Mucosa of gallbladder (tissue), 1 donor: ENCODE measurements at places on chromosomes 13 and 19. TPM values are rescaled to one million over a fixed set of nuclear protein-coding genes. Genes with fewer than 3 reads are reported as not detected.
A peak's percentile ranks its signal among the peaks of the same experiment; 100 is the strongest.

The FFAR3 gene
- 0.29 TPM for total RNA-seq

The KIR2DL3 gene
- total RNA-seq: not detected

The SIGLECL1 gene
- total RNA-seq: not detected

DNA sequence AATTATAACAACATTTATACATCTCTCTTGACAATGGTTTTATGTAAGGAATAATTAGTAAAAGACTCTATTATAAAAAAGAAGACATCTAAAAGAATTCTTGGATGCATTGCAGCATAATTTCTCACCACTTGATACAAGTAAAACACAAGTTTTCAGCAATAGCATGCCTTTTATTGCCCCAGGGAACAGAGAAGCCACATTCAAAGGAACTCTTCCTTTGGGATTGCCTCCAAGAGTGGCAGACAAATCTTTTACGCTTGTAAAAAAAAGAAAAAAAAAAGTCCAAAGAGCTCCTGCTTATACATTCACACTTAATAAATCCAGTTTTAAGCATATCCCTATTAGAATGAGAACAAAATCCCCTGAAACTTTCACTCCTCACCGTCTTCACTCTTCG, 2357.8 kb upstream of the PCDH20 start:
- no peak for DNase-seq

GRCh38 chr19:29510701-29511265, 15.0 kb upstream of the VSTM2B start:
- no peak for DNase-seq

GRCh38 chr13:113947311-113948033, 26.4 kb downstream of the C13orf46 start:
- peak; percentile 51 for DNase-seq

GRCh38 chr13:30033681-30034457, 183.5 kb upstream of the UBL3 start:
- no peak for DNase-seq

The KRTDAP gene
- not detected for total RNA-seq

DNA sequence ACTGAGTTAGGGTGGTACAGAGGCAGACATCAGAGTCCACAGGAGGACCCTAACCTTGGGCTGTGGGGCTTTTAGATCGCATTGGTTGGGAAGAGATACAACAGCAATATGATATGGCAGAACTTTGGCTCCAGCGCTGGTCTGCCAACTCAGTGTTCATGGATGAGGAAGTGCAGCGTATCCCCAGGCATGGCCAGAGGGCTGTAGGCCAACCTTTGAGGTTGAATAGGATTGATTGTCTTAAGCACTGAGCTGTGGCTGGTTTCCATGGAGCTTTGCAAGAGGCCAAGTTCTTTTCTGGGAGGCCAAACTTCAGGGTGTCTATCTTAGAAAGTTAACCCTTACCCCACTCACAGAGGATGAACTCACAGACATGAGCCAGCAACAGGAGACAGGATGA, 144.1 kb upstream of the TMTC4 start:
- DNase-seq: peak; percentile 22

- no peak for DNase-seq
These were observed 3.1 kb upstream of the ZNF471 start for GRCh38 chr19:56504581-56504980.

The LILRA1 gene
- total RNA-seq: 1.9 TPM

DNA sequence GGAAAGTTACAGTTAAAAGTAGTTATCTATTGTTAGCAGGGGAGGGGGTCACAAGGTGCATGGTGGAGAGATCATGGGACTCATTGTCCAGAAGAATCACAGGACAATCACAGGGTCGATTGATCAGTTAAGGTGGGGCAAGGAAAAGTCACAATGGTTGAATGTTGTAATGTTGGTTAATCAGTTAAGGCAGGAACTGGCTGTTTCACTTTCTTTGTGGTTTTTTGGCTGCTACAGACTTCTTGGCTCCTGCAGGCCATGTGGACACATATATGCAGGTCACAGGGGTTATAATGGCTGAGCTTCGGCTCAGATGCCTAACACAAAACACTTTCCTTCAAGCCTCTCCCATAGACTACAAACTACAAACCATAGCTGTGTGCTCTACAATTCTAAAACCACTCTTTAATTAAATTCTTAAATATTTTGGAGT, 6.9 kb upstream of the ZNF431 start:
- DNase-seq: no peak

GRCh38 chr19:2216361-2217225, 19.5 kb downstream of the PLEKHJ1 start:
- no peak for DNase-seq

DNA sequence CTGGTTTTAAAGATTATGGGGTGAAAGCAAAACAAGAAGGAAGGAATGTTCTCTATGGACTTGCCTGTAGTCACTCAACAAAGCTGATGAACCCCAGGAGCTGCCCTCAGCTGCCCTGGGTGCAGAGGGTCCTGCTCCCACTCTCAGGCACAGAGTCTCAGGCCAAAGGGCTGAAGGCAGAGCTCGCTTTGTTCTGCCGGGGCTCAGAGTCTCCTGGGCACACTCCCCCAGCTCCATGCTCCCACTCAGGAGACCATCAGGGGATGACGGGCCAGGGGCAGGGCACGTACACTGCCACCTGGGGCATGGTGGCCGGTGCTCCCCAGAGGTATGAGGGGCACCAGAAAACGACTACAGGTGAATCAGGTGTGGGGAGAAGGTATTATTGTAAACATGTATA, 46.8 kb upstream of the SPACA7 start:
- DNase-seq: no peak

The SULT2B1 gene
- total RNA-seq: 13.1 TPM

DNA sequence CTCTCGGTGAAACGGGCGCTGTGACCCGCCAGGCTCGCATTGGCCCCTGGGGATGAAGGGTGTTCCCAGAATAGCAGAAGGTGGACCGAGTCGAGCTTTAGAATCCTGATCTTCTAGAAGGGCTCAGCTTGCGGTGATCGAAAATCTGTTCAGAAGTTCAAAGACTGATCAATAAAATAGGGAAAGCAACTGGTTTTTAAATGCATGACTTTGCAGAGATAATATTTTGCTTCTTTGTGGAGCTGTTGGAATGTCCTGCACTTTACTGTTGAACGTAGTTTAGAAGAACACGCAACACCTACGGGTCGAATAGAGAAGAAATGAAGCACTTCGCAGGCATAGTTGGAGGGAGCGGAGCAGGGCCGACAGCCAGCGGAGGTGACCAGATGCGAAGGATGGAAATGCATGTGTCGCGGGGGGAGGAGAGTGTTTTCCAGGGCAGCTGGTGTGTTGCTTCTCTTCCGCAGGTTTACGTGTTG, 766 bp downstream of the CEBPG start:
- DNase-seq: no peak

- DNase-seq: no peak
These were observed 13.9 kb downstream of the TSKS start for GRCh38 chr19:49749055-49749716.

The PPP1R12C gene
- 189 TPM for total RNA-seq

DNA sequence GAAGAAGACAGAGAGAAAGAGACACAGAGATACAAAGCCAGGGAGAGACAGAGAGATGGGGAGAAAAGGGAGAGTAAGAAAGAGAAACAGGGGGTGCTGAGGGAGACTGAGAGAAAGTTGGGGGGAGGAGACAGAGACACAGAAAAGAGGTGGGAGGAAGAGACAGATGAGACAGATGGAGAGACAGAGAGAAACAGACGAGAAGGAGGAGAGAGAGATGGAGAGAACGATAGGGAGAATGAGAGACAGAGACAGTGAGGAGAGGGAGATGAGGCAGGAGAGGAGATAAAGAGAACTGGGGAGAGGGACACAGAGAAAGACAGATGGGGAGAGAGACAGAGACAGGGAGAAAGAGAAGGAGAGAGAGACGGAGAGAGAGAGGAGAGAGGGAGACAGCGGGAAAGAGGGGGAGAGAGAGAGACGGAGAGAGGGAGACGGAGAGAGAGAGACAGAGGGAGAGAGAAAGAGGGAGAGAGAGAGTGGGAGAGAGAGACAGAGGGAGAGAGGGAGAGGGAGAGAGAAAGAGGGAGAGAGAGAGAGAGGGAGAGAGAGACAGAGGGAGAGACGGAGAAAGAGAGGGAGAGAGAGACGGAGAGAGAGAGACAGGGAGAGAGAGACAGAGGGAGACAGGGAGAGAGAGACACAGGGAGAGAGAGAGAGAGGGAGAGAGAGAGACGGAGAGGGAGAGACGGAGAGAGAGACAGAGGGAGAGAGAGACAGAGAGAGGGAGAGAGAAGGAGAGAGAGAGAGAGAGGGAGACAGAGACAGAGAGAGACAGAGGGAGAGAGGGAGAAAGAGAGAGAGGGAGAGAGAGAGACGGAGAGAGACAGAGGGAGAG, 12.6 kb downstream of the JOSD2 start:
- no peak for DNase-seq

DNA sequence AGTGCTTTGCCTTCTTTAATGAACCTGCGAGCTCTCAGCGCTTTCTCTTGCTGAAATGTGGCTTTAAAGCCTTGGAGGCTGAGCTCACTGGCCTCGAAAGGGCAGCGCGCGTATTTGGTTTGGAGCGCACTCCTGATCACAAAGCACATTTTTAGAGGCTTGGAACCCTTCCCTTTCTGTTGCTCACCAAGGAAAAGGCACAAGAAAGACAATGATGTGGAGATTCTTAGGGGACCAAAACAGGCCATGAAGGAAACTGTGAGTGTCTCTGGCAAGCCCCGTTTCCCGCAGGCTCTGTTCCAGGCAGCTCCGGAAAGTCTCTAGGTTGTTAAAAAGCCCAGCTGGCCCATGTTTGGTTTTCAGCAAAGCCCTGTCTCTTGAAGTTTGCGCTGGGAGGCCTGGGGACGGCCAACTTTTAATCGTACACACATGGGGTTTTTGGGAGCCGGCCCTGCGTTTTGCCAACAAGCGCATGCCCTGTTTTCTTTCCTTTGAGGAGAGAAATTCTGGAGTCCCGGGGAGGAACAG, 9.4 kb upstream of the SPC24 start:
- DNase-seq: peak; percentile 76

The PMIS2 gene
- not detected for total RNA-seq

The SHANK1 gene
- 1.1 TPM for total RNA-seq

- DNase-seq: no peak
These were observed 11.9 kb downstream of the GAS6 start for GRCh38 chr13:113851826-113852535.

DNA sequence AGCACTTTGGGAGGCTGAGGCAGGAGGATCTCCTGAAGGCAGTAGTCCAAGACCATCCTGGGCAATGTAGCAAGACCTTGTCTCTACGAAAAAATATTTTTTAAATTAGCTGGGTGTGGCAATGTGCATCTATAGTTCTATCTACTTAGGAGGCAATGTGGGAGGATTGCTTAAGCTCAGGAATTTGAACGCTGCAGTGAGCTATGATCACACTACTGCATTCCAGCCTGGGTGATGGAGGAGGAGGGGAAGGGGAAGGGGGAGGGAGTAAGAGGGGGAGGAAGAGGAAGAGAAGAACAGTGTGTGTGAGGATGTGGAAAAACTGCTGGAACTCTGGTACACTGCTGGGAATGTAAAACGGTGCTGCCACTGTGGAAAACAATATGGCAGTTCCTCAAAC, 9.2 kb upstream of the CLIP3 start:
- DNase-seq: peak; percentile 31

The PSG3 gene
- not detected for total RNA-seq

The LAIR1 gene
- total RNA-seq: 36.1 TPM

The LRP3 gene
- total RNA-seq: 25.7 TPM

The CALR3 gene
- not detected for total RNA-seq

The EDDM13 gene
- total RNA-seq: not detected

The PDX1 gene
- 18.4 TPM for total RNA-seq

The USHBP1 gene
- total RNA-seq: 4.3 TPM

GRCh38 chr19:34171539-34171876, 796 bp upstream of the LSM14A start:
- no peak for DNase-seq

The OR4F17 gene
- total RNA-seq: not detected

DNA sequence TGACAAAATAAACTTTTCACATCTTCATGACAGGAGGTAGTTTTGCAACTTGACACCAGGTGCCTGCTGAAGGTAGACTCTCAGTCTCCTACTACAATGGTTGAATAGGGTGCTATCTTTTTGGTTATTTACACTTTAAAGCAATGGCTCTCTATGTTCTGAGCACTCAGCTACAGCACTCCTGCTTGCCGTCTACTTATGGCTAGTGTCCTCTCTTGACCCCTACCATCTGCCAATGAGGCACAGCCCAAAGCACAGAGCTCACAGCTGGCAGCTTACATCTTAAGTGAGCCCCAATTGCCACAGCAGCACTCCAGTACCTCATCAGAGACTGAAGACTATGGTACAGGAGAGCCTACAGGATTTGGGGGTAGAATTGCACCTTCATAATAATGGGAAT, 11.4 kb downstream of the ZNF708 start:
- no peak for DNase-seq

DNA sequence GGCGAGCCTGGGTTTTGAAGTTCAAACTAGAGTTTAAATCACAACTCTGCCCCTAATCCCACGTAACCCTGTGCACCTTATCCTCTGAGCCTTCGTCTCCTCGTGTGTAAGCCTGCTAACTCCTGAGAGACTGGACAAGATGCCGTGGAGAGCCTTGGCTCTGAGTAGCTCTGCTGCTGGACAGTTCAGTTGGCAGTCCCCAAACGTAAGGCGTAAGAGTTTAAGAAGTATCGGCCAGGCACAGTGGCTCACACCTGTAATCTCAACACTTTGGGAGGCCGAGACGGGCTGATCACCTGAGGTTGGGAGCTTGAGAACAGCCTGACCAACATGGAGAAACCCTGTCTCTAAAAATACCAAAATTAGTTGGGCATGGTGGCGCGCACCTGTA, 4.7 kb upstream of the CD79A start:
- DNase-seq: no peak

DNA sequence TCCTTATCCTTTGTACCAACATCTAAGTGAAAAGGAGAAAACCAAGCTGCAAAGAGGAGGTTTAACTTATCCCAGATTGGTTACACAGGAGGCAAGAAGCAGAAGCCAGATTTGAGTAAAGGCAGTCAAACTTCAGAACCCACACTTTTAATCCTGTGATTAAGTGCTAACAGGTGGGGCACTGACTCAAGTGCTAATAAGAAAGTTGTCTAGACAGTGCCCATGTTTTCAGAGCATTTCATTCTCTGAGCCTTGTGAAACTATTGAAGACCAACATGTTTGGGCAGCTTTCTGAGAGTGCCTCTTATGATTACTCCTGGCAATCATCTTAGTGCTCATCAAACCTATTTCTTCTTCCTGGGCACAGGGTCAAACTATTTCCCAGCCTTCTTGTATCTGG, 380.8 kb downstream of the KCNRG start:
- no peak for DNase-seq

The CYP4F8 gene
- total RNA-seq: 2.0 TPM

DNA sequence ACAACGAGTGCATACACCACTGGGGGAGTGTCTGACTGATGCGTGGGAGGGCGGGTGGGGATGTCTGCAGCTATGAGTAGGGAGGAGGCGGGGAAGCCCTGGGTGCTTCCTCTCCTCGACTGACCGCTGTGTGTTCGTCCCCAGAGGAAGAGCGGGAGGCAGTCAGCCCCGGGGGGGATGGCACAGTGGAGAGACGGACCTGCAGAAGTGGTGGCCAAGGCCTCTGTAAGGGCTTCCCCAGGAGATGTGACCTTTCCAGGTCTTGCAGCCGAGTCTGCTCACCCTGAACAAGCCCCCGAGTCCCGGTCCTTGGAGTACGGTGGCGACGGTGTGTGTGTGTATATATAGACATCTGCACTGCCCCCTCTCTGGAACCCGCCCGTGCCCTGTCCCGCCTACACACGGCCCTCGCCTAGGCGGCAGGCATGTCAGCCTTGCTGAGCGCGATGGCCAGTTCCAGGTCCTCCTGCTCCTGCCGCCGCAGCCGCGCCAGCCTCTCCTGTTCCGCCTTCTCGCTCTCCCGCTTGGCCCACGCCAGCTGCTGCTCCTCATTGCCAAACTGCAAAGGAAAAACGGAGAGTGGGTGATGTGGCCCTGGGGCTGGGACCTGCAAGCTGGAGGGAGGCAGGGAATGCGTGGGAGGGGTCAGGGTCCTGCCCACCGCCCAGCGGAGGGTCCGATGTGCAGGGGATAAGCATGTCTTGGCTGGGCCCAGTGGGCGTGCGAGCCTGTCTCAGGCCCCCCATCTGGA, 30.8 kb downstream of the KLF2 start:
- DNase-seq: no peak
